ENCODE measurements at places on chromosomes 16 and 17.

DNA sequence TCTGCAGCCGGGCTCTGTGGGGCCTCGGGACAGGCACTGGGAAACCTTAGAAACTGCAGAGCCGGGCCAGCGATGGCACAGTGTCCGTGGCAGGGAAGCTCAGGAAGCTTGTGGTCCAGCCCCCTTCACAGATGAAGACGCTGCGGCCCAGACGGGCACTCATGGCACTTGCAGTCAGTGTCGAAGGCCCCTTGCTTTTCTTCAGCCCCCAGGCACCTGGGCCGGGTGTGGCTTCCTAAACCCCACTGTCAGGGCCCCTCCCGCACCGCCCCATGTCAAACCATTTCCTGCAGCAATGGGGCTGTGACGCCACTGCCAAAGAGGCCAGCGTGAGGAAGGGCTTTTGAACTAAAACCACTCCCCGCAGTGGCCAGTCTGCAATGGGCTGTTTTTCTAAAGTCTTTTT, 164.0 kb downstream of the LAT start:
- no peak for DNase-seq

DNA sequence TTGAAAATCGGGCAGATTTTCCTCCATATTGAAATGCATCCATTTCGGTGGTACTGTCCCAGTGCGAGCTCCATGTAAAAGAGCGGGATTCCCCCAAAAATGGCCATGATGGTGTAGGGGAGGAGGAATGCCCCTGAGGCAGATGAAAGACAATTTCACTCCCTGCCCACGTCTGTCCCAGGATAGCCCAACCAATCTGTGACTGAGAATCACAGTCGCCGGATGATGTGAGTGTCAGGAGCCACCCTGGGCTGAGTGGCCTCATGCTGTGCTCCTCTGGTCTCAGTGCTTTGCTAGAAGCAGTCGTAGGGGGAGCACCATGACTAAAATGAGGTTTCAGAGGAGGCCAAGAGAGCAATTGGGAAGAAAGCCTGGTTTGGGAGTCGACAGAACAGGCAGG, 16.7 kb downstream of the SLC6A4 start:
- no peak for DNase-seq

DNA sequence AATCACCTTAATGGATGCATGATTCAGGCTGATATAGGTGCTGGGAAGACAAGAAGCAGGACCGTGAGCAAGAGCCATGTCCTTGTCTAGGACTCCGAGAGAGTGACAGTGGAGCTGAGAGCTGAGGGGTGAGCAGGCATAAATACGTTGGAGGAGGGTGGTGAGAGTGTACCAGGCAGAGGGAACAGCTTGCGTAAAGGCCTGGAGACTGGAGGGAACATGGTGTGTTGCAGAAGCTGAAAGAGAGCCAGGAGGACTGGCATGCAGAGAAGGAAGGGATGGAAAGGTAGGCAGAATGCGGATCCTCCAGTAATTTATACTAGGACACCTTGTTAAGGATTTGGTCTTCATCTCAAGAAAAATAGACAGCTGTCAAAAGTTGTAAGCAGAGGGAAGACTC, 653.2 kb downstream of the HS3ST4 start:
- no peak for DNase-seq

DNA sequence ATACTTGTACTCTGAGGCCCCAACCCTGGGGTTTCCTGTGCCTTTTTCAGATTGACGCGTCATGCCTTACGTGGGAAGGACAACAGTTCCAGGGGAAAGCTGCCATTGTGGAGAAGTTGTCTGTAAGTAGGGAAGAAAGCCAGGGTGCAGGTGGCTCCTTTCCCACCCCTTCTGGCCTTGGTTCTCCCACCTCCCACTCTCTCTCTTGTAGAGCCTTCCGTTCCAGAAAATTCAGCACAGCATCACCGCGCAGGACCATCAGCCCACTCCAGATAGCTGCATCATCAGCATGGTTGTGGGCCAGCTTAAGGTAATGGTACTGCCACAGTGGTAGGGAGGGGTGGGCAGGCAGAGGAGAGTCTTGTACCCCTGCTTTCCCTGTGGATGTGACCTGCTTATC, 4.6 kb upstream of the EDC4 start:
- DNase-seq = no peak

DNA sequence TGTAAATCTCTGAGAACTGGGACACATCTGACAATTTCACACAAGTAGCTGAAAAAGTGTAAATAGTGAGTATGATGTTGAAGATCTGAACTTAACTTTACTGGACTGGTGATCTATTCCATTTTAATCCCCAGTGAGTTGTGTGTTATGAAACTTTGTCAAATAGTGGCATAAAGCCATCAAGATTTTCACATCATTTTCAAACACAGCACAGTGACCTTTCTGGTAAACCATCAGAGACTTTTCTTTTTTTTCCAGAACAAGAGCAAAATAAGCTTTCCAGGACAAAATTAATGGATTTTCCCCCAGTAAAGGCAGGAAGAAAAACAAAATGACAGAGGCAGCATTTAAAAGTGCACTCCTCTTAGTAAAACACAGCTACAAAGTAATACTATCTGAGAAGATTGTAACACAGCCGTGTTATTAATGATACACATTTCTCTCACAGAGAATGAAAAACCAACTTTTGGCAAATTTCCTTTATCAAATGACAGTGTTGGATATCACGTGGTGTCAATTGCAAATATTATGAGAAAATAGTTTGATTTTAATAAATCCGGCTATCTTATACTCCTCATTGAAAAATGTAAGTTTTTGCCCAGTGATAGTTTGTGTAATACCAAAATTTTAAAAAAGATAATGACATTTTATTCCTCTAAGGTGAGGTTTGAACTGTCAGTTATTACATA, 16.8 kb upstream of the COL1A1 start:
- no peak for DNase-seq

DNA sequence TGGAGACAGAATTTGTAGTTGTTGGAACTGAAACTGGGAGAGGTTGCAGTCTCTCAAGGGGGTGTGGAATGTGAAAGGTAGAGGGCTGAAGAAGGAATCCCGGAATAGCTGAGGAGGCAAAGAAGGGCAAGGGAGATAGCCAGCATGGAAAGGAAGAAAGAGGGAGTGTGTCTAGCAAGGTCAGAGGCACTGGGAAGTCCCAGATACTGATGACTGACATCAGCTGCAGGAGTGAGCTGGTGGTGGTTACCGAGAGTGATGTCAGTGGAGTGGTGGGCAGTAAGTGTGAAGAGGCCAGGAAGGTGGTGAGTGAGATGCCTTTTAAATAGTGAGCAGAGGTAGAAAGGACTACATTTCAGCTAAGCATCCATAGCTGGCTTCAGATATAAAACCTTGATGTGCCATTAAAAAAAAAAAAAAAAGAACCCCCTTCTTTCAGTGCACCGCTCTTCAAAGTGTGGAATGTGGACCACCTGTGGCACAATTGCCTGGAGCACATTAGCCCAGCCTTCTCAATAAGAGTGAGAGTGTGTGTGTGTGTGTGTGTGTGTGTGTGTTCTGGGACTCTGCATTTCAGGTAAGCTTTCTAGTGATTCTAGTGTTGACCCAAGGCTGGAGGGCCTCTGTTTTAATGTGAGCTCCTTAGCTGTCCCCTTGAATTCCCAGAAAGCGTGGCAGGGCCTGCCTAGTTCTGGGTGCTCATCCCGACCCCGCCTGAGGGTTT, 8.5 kb downstream of the PRMT7 start:
- no peak for DNase-seq

- DNase-seq = no peak
Observed at GRCh38 chr16:64132759-64133361, 989.0 kb downstream of the CDH11 start.

GRCh38 chr17:17448076-17448475, 28.7 kb upstream of the MED9 start:
- DNase-seq = no peak

DNA sequence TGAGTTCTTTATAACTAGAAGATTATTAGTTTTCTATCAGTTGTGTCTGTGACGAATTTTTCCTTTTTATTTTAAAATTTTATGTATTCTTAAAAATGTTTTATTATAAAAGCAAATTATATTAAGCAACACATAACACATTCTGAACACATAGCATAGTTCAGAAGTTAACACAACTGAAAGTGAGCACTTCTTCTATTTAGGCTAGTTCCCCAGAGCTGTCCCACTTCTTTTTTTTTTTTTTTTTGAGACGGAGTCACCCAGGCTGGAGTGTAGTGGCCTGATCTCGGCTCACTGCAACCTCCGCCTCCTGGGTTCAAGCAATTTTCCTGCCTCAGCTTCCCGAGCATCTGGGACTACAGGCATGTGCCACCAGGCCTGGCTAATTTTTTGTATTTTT, 37.7 kb upstream of the ALDH3A2 start:
- no peak for DNase-seq

GRCh38 chr17:61484174-61484573, 32.0 kb downstream of the TBX4 start:
- no peak for DNase-seq

DNA sequence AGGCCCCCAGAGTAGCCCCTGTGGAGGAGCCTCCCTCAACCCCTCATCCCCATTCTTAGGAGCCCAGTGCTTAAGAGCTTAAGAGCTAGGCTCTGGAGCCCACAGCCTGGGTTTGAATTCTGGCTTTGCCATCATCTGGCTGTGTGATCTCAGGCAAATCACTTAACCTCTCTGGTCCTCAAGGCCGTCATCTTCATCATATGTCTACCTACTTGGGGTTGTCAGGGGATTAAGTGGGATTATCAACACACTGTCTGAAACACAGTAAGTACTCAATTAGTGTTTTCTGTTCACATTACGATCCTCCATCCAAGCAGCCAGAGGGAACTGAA, 4.8 kb downstream of the SREBF1 start:
- no peak for DNase-seq

DNA sequence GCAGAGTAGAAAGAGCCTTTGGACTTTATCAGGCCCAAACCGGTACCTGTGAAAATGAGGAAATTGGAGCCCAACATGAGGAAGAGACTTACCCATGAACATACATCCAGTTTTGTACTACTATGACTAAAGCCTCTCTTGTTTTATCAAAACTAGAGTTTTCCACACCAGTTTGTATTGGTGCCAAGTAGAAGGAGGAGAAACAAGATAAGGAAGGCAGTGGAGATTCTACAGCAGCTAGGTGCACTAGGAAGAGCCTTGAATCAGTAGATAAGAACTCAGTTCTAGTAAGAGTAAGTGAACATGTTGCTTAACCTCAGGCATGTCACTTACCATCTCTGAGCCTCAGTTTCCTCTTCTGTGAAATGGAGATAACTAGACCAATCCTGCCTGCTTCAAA, 13.7 kb upstream of the TMEM132E start:
- DNase-seq = no peak

DNA sequence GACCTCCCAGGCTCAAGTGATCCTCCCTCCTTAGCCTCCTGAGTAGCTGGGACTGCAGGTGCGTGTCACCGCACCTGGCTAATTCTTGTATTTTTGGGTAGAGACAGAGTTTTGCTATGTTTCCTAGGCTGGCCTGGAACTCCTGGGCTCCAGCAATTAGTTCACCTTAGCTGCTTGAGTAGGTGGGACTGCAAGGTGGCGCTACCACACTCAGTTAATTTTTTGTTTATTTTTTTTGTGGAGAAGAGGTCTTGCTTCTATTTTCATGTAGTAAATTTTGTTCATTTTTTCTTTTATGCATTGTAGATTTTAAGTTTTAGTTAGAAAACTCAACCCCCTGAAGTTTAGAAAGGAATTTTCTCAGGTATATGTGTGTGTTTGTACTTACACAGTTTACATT, 21.7 kb downstream of the RNF135 start:
- DNase-seq = no peak

- DNase-seq = peak; percentile 66
Observed at GRCh38 chr17:50361561-50362480, 11.2 kb downstream of the MRPL27 start.

Data from T47D (cell line).